ENCODE measurements at places on chromosomes 7 and 10.

GRCh38 chr7:25304691-25305090 is 76.4 kb upstream of the NPVF start:
- DNase-seq, result no peak

DNA sequence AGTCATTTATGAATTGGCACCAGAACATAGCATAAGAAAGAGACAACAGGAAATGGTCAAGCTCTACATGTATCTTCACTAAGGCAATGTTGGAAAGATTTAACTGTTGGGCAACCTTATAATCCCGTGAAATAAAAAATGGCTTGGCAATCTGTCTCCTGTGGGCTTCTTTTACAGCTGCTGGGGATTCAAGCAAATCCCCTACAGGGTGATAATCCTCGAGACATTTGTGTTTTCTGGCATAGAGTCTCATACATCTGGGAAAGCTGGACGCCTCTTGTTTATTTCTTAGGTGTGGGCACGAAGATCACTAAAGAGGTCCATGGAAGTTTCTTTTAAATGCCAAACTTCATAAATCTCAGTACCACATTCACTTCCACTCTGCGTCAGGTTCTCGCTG is 82.2 kb upstream of the GPR141 start:
- DNase-seq, result no peak

- DNase-seq, result no peak
Measured at GRCh38 chr7:132317701-132318351, 258.4 kb downstream of the PLXNA4 start.

DNA sequence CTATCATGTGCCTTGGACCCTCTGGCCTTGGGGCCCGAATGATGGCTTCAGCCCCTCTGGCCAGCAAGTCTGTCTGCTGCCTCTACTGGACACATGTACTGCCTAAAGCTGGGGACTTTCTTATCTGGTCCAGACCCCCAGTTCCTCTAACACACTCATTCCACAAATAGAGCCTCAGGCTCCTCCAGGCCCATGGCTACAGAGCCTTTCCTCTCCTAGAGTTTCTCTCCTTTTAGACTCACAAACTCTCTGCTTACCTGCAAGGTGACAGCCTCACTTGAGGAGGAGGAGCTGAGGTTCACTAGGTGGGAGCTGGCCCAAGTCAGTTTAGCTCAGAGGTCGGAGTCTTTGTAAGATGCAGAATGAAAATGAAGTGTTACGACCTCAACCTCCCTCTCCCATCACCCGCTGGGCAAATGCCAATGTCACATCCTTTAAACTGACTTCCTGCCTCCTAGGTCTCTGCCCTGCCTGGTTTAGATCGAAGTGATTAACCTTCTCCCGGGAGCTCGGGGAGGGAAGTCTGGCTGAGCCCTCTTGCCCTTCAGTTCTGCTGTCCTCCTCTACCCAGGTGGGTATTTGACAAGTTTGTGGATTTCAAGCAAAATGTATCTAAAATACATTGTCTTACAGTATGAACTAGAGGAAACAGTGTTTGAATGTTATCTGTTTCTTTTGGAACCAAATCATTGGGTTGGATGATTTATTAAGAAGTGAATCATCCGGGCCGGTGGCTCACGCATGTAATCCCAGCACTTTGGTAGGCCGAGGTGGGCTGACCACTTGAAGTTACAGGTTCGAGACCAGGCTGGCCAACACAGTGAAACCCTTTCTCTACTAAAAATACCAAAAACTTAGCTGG is 71.9 kb upstream of the TNS3 start:
- DNase-seq, result no peak

DNA sequence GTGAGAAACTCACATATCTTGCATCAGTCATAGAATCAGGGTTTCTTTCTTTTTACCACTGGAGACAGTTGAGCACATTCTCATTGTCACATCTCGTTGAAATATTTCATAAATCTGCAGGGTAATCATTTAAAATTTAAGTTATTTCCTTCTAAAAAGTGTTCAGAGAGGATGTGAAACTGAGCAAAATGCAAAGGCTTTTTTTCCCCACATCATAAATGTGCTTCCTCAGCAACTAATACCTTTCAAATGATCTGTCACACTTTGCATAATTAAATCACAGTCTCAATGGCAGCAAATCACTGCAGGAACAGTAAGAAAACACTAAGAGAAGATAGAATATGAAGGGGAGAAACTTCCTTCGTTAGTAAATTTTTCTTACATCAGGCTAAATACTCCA is 187.5 kb downstream of the EVX1 start:
- no peak for DNase-seq

GRCh38 chr10:33410860-33411234 is 76.4 kb upstream of the NRP1 start:
- no peak for DNase-seq

- DNase-seq, result no peak
Measured at GRCh38 chr10:123847686-123848432, 43.7 kb downstream of the CPXM2 start.

GRCh38 chr10:47420305-47421056 is 36.4 kb upstream of the ZNF488 start:
- DNase-seq, result peak; percentile 35

DNA sequence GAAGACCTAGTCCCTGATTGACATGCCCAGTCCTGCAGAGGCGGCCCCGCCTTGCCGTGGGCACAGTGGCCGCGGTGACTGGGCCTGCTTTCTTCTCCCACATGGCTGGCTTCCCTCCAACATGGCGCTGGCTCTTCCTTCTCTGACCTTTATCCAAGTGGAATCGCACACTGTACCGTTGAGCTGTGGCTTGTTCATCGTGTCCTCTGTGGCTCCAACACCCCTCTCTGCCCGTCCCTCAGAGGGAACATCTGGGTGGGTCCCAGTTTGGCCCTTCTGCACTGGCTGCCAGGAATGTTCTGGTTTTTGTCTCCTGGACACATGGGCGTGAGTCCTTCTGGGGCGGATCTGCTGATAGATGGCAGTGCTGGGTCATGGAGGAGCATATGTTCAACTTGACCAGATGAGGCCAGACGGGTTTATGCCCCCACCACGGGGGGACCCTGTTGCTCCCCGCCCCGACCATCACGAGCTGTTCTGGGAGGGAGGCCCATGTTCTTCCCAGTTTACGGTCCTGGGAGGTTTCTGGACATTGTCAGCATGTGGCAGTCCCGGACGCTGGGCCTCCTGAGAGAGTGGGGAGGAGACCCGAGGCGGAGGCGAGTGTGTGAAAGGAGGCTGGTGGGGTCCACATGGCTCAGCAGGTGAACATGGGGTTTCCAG is 63.5 kb downstream of the LHPP start:
- DNase-seq, result no peak

DNA sequence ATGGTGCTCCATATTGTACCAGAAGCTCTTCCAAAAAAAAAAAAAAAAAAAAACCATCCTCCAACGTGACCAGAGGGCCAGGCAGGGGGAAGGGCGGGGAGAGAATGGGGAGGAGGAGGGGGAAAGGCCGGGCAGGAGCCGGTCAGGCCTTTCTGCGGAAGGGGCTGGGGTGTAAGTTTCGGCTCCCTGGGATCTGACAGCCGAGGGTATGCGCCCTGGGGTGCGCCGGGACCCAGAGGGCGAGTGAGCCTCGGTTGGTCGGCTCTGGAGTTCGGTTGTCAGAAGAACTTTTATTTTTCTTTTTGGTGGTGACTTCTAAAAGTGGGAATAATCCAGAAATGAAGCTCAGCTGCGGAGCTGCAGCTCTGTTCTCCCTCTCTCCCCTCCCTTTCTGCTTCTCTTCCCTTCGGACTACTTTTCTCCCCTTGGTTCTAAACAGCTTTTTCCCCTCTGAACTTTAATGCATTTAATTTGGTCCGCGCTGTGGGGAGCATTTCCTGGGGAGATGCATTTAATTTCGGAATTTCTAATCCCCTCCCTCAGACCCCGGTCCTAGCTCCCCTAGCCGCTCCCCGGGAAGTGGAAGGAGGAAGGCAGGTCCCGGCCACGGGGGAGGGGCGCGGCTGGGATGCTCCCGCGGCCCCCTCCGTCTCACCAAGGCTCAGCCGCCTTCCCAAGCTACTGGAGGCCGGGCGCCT is 3.9 kb upstream of the PAX2 start:
- DNase-seq, result no peak

GRCh38 chr10:17428351-17429097 is 25.9 kb downstream of the ST8SIA6 start:
- DNase-seq, result no peak

DNA sequence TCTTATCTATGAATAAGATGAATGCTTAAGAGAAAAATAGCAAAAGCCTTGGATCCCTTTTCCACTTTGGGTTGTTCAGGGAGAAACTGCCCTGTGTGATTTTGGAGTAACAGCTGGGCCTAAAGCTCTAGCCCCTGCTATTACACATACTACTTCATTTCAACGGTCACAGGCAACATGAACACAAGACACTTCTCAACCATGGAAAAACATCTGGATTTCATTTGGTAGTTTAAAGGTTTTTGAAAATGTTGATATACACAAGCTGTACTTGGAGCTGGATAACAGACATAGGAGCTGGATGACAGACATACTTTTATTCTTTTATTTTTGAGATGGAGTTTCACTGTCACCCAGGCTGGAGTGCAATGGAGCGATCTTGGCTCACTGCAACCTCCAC is 2.7 kb upstream of the CHUK start:
- no peak for DNase-seq

DNA sequence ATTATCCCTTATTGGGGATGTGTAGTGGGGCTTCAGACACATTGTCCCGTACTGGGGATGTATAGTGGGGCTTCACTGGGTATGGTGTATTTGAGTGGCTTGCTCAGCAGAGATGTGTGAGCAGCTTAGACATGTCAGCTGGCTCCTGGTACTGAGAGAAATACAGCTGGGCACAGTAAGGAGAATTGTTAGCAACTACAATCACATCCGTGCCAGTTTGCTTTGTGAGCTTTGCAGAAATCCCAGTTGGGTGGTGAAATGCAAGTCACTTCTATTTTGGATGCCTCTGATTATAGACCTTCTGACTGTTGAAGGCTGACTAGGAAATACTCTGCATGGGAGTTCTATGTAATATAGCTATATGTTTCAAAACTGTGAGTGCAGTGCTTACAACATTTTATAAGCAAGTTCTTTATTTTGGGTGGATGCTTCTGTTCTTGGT is 10.8 kb downstream of the CCNY start:
- no peak for DNase-seq

GRCh38 chr7:133429371-133429770 is 176.5 kb downstream of the EXOC4 start:
- DNase-seq, result no peak

- no peak for DNase-seq
Measured at GRCh38 chr7:69213878-69214277, 384.4 kb upstream of the AUTS2 start.

- no peak for DNase-seq
Measured at GRCh38 chr7:16479591-16479990, 14.1 kb upstream of the SOSTDC1 start.

GRCh38 chr10:28875549-28876081 is 198.3 kb downstream of the BAMBI start:
- DNase-seq, result no peak

DNA sequence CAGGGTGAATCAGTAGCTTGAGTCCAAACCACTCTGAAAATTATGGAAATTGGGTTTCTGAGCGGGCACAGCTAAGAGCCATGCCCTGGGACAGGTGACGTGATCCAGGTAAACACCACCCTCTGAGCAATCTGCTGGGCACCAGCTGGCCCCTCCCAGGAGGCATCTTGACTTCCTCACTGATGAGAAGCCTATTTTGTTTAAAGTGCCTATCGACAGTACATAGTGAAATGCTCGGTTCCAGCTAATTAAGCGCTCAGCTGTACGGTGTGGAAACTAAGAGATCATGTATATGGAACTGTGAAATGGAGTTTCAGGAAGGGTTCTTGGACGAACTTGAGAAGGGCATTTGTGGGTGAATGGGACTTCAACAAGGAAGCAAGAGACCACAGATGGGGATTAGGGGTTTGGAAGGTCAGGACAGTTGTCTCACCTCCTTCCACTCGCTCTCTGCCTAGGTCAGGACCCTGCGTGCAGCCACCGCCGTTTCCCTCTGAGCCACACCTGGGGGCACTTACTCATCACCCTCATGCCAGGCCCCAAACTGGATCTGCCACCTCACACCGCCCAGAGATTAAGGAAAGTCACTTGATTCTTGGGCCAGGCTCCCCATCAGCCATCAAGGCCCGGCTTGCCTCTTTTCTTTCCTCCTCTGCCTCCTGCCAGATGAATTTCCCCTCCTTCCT is 3.2 kb downstream of the ITPRIP start:
- no peak for DNase-seq

DNA sequence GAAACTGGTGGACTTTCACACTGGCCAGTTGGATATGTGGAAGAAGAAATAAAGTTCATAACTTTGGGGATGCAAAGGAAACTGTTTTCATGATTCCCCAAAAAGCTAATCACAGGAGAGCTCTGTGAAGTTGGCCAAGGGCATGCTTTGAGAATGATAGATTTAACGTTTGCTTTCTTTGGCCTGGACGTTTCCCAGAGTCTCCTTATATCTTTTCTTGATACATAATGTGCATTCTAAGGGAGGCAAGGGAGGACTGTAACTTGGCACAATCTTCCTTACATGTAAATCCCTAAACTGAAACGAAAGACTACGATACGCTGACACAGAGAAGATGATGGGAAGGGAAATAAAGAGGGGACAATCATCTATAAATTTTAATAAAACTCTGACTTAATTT is 176.5 kb upstream of the INHBA start:
- DNase-seq, result no peak

DNA sequence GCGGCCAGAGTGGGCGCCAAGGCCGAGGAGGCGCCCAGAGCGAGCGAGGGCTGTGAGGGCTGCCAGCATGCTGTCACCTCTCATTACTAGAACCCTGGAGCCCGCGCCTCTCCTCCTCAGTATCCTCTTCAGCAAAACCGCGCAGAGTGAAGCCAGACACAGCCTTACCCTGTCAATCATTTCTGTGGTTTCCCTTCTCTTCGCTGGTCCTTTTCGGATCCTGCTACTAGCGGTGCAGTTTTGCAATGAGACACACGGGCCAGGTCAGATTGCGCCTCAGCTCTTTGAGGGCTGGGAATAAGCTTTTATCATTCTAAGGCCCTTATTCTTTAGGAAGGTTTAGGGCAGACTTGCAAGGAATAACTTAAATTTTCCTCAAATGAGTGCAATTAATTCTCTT is 55.5 kb upstream of the FAM171A1 start:
- no peak for DNase-seq
